Epithelial cell of prostate (primary cell): ENCODE measurements at places on chromosomes 12 and 14.
A peak's percentile ranks its signal among the peaks of the same experiment; 100 is the strongest.

DNA sequence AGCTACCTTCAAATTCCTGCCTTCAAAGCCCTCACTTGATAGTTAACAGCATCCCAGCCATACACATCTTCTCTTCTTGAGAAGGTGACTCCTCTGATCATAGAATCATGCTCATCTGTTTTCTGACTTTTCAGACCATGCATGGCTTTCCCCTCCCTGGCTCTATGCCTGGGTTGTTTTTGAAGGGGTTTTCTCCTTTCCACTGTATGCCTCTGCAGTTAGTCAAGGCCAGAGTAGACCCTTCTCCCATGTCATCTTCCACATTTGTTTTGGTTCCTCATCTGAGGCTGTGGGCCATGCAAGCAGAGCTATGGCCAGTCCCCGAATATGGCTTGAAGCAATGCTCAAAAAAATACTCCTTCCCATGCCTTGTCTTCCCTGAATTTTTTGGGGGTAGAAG lies 14.3 kb upstream of the MCRS1 start:
- DNase-seq: no peak

GRCh38 chr12:116537101-116537904 lies 21.9 kb upstream of the MAP1LC3B2 start:
- no peak for DNase-seq

DNA sequence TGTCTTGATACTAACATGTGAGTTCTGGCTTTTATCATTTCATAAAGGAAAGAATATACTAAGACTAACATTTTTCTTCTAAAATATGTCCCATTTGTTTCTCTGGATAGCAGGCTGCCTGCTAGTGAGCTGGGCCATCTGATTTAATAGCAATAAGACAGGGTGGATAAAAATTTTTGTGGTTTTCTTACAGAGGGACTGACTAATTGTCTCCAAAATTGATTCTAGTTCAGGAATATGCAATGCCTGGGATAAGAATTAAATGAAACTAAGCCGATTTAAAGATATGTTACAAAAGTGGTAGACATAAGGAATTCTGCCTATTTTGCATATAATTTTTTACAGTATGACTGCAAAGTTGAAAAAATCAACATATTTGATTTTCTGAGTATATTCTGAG lies 252.9 kb upstream of the NAV3 start:
- DNase-seq: no peak

- DNase-seq: no peak
These were observed 103.4 kb upstream of the PKP2 start for GRCh38 chr12:33000016-33000415.

GRCh38 chr12:70049596-70050360 lies 193.5 kb upstream of the CNOT2 start:
- DNase-seq: peak; percentile 55

GRCh38 chr12:56644654-56645053 lies 1.1 kb downstream of the ATP5F1B start:
- DNase-seq: no peak

- no peak for DNase-seq
These were observed 80.4 kb downstream of the TTC8 start for GRCh38 chr14:88904864-88905263.

DNA sequence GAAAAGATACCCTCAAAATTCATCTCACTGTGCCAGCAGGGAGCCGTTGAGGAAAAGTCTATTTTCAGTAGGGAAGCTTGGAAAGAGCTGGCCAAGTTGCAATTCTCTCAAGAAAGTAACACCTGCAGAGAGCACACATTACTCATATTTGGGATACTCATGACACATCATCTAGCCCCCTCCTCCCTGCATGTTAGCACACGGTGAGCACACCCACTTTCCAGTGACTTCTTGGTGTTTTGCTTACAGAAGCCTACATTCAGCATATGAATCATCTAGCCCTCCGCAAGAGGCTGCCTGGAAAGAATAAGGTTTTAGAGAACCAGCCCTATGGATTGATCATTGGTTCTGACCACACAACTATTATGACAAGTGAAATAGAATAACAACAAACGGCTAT lies 124.5 kb downstream of the PTPRO start:
- peak; percentile 98 for DNase-seq

DNA sequence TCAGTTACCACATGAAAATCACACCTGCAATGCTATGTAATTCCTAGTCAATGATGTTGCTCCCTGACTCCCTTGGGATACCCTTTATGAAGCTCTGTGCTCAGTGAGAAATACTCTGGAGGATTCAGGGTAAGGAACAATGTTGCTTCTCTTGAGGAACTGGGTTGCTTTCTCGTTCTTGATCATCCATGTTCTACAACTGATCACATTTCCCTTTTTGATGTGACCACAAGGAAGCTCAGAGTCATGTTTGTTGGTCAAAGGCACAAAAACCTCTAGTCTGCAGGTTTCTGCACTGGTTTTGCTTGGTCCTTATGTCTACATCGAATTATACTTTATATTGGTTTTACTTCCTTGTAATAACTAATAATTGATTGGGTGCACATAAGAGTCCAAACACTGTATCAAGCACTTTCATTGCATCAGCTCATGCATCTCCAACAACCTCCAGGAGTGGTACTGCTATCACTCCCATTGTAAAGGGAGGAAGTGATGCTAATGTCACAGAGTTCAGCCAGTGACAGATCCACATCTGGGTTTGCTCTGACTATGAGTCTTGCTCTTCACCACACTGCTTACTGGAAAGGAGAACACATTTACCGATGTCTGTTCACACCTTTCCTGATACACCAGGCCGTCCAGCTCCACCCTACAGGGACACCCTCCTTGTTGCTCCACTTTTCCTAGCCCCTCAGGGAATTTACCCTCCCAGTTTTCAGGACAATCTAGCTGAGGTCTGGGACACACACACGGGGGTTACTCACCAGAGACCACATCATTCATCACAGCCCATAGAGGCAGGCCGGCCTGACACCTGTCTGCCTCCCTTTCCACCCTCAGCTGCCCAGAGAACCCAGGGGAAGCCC lies 41.0 kb downstream of the CMKLR1 start:
- no peak for DNase-seq
